ENCODE measurements at places on chromosomes 6 and 20. TPM values are rescaled to one million over a fixed set of nuclear protein-coding genes. Genes with fewer than 3 reads are reported as not detected.

GRCh38 chr20:33306228-33306627, 23.2 kb downstream of the BPIFB1 start:
- DNase-seq = no peak

DNA sequence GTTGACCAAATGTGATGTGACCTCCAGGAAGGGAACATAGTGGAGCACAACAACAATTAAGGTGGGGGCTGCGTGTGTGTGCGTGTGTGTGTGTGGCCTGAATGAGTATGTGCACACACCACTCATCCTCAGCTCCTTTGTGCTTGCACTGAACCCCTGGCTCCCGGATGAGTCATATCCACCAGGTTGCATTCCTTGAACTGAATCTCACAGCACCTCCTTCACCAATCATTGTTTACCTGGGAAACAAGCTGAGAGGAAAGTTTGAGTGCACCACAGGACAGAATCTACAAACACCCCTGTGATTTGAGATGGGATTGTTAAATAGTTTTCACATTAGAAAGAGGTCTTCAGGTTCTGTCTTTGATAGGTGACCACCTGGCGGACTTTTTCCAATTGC, 33.7 kb upstream of the GPR6 start:
- DNase-seq = no peak

- DNase-seq = no peak
Measured at GRCh38 chr6:101263596-101263995, 129.9 kb upstream of the GRIK2 start.

GRCh38 chr6:18823782-18824386, 436.7 kb downstream of the RNF144B start:
- peak; percentile 88 for DNase-seq

- DNase-seq = peak; percentile 83
Measured at GRCh38 chr20:44208165-44208564, 2.4 kb downstream of the OSER1 start.

GRCh38 chr6:124819346-124819745, 142.9 kb upstream of the RNF217 start:
- no peak for DNase-seq

- DNase-seq = peak; percentile 56
Measured at GRCh38 chr6:32234934-32235333, 11.1 kb upstream of the NOTCH4 start.

DNA sequence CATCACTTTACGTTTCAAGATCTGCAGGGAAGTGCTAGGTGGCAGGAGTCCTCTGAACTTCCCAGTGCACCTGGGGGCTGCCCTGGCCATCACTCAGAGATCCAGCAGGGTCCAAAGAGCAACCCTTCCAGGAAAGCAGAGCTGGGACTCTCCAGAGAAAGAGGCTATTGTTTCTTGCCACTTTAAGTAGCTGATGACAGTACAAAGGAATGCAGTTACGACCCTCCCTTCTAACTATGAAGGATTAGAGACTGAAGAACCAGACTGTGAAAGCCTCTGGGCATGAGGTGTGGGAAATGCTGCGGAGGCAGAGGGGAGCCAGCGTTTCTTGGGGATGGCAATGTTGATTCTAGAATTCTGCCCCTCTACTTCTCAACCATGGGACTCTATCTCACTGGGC, 189.1 kb upstream of the SUPT3H start:
- no peak for DNase-seq

DNA sequence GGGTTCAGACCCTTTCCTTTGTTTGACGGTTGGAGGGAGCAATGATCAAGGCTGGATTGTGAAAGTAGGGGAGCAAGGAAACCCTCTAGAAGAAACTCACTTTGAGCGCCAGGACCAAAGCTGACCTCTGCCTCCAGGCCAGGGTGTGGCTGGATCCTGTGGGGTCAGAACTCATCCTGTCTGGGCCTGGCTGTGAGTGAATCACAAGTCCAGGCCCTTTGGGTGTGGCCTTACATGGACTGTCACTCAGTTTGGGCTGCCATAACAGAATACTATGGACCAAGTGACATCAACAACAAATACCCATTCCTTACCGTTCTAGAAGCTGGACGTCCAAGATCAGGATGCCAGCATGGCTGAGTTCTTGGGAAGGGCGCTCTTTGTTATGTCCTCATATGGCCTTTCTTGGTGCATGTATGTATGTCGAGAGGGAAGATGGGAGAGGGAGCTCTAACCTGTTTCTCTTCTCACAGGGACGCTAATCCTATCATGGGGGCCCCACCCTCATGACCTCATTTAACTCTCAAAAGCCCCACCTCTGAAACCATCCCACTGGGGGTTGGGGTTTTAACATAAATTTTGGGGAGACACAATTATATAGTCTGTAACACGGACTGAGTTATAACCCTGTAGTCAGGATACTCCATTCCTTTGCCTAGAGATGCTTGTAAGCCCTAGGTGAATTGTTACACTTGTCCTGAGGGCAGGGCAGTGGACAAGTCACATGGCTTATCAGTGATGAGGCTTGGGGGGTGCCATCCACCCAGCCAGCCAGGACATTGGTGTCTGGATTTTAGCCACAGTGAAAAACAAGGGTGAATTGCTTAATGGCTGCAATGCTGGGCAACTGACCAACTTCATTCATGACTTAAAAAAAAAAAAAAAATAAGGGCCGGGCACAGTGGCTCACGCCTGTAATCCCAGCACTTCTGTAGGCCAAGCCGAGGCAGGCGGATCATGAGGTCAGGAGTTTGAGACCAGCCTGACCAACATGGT, 80.0 kb downstream of the TRMT11 start:
- DNase-seq = no peak

DNA sequence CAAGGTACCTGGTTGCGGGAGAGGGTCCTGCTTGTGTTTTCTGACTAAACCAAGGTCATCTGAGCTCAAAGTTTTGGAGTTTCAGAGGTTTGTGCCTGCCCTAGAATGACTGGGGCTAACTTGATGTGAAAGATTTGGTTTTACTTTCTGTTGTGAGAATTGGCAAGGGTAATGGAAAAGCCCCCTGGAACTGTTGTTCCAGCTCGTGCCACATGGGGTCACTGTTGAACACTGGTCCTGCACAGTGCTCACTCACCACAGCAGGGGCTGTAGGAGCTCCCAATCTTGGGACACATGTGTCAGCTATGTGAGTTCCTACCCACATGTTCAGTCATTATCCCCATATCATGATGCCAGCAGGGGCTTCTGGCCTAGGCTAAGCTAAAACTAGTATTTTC, 6.5 kb downstream of the TGM6 start:
- DNase-seq = peak; percentile 75

DNA sequence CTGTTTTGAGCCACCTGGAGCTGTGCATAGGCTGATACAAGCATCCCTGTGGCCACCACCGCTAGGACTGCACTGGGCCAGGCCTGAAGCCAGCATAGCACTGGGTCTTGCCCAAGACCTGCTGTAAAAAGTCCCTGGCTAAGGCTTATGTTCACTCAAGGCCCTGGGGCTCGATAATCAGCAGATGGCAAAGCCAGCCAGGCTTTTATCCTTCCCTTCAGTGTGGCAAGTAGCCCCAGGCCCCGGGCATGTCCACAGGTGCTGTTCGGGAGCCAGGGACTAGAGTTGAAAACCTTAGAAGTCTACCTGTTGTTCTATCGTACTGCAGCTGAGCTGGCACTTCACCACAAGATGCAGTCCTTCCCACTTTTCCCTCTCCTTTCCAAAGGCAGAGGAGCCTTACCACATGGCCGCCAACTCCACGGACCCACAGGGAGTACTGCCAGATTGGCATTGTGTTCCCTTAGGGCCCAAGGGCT, 226.4 kb upstream of the ZNF217 start:
- no peak for DNase-seq

- no peak for DNase-seq
Measured at GRCh38 chr6:11492464-11493290, 44.9 kb upstream of the TMEM170B start.

DNA sequence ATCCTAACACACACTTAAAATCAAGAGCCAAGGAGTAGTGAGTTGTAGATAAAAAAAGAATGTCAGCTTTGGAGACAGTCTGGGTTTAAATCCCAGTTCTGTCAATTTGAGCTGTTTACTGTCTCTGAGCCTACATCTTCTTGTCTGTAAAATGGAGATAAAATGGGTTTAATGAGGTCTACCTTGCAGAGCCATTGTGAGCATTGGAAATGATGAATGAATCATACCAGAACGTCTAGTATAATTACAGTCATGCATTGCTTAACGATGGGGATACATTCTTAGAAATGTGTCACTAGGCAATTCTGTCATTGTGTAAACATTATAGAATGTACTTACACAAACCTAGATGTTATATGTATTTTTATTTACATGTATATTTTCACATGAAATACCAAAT, 17.6 kb upstream of the SGK2 start:
- no peak for DNase-seq

DNA sequence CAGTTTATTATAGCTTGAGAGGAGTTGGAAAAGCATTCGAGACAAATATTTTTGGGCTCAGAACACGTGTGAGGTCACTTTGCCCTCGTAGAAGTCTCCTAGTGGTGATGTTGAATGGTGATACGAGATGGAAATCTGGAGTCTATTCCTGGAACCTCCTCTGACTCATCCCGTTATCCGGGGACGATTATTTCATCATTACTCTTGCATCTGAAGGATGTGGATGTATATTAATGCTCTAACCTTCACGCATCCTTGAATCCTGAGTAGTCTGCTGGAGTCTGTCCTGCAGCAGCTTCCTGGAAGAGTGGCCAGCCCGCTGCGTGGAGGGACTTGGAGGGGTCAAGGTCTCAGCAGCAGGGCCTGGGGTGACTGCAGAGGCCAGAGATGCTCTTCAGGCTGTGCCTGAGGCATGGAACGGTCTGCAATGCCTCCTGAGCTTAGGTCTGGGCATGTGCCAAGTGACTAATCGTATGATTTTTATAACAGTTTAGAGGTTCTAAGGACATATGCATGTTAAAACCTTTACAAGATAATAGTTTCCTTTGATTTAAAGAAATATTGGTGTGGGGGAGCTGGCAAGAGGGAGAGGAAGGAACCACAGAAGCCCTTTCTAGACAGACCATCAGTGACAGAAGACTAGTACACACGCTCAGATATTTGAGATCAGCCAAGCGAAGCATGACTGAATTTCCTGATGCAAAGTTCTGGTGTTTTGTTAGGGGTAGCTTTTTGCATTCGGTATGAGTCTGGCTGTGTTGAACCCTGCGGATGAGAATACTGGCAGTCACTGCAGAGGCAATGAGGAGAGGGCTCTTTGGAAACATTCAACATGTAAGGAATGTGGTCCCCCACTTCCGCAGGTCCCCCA, 400.2 kb downstream of the QKI start:
- DNase-seq = no peak

DNA sequence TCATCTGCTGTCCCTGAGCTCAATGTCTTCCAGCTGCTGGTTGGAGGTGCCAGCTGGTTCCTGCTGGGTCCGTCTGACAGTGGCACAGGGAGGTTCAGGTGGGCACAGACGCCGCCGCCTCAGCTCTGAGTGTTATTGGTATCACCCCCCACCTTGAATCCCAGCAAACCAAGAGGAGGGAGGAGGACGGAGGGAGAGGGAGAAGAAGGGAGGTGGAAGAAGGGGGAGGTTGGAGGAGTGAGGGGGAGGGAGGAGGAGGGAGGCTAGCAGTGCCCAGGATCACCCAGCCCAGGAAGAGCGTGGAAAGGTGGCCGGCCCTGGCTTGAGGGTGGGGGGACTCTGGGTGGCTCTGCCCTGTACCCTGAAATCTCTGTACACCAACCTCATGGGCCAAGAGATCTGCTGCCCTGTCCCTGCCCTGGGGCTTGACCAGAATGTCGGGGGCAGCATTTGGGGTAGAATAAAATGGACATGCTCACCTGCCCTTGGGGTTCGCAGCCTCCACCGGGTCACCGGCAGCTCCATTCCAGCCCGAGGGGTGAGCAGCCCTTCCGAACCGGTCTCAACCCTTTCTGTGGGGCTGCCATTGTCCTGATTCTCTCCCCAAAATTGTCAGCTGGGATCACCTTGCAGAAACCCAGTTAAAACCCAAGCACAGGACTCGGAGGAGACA, 17.1 kb downstream of the NTSR1 start:
- no peak for DNase-seq

DNA sequence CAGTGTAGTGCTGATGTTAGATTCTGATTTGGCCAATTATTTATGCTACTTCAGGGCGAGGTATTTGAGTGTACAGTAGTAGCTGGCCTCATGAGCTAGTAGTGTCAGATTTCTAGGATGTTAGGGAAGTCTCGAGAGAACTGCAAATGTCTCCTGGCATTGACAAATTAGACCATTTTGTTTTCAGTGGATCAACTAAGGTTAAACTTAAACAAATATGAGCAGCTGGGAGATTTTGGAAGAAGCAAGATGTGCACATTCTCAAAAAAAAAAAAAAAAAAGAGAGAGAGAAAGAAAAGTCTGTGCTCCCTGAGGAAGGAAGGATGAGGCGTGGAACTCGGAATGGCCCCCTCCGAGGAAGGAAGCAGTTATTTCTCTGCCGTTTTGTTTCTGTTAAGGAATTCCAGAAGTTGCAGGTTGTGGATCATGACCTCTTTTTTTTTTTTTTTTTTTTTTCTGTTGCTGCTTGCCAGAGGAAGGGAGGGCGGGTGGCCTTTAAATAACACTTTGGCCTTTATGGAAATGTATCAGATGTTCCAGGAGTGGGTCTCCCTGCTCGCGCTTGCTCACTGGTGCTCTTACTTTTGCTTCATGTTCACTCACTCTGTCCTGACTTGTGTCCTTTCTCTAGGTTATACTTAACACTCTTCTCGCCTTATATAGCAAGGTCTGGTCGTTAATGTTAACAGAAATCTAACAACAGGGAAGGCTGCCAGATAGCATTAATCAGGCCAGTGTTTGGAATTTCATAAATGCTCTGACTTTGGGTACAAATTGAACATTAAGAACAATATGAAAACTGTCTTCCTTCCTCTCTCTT, 124.4 kb downstream of the TCP11 start:
- DNase-seq = no peak

GRCh38 chr6:35391240-35391968, 49.0 kb downstream of the PPARD start:
- DNase-seq = peak; percentile 37

DNA sequence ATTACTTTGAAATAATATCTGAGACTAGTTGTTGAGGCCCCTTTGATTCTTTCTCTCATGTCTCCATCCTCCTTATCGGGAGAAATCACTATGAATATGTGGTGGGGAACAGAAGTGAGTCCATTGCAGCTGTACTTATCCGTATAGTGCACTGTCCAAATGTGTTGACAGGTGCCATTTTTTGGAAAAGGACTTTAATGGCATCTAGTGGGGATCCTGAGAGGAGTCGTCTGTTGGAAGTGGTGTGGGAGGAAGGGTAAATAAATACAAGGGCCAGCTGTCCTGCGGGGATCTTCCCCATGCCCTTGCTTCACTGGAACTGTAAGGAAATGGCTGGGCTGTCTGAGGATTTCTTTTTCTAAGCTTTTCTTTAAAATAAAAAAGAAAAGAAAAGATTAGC, 19.4 kb downstream of the TPX2 start:
- DNase-seq = no peak

- no peak for DNase-seq
Measured at GRCh38 chr6:126914172-126914571, 204.3 kb upstream of the RSPO3 start.

The FUT9 gene
- total RNA-seq = not detected

The ACAT2 gene
- 79.7 TPM for total RNA-seq

The GPR63 gene
- total RNA-seq = not detected

The TRMT6 gene
- total RNA-seq = 26.8 TPM

The NELFE gene
- total RNA-seq = 56.3 TPM

The OR2B6 gene
- not detected for total RNA-seq

The LRP11 gene
- 3.5 TPM for total RNA-seq

The HCRTR2 gene
- total RNA-seq = not detected

The RTF2 gene
- 46.0 TPM for total RNA-seq

The OR12D3 gene
- not detected for total RNA-seq

The PBOV1 gene
- total RNA-seq = not detected

The TFAP2D gene
- total RNA-seq = not detected

The RSPH3 gene
- total RNA-seq = 3.3 TPM

The SEL1L2 gene
- total RNA-seq = not detected

The ZSCAN12 gene
- 9.3 TPM for total RNA-seq

The GABRR1 gene
- not detected for total RNA-seq
